ENCODE measurements at places on chromosomes 6 and 20.

DNA sequence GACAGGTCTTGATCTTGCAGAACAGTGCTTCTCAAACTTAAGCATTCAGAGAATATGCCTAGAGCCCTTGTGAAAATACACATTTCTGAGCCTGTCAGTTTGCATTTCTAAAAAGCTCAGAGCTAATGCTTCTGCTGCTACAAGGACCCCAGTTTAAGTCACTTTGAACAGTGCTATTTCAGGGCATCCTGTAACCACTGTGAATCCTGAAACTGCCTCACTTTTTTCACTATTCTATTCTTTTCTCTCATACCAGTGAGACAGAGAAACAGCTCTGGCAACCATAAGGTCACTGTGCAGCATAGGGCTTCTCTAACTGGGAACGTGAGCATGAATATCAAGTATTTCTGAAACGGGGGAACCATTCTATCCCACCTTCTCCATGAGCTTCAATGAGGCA is 51.2 kb downstream of the LGSN start:
- DNase-seq: no peak

DNA sequence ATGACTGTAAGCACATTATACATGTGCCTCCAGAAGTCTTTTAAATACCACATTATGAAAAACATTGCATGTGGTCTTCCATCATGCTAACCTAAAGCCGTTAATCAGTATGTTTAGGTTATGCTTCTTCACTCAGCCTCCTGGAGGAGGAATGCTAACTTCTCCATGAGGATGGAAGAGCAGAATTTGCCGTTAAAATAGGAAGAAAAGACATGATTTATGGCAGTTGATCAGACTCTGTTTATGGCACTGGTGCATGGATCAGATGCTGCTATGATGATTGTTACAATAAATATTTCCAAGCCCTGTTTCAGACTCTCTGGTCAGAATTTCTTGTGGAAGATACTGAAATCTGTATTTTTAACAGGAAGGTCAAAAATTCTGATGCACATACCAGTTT is 31.7 kb downstream of the MAP3K4 start:
- DNase-seq: peak; percentile 63

- DNase-seq: no peak
Measured at GRCh38 chr20:46179862-46180261, 61.7 kb downstream of the CD40 start.

- no peak for DNase-seq
Measured at GRCh38 chr6:142935553-142936517, 9.1 kb downstream of the HIVEP2 start.

GRCh38 chr6:160929361-160929760 is 62.2 kb upstream of the MAP3K4 start:
- DNase-seq: no peak

GRCh38 chr6:33716379-33716778 is 4.9 kb upstream of the UQCC2 start:
- DNase-seq: no peak

- DNase-seq: no peak
Measured at GRCh38 chr6:120304223-120304622, 954.7 kb upstream of the MAN1A1 start.

Data from HFFc6 (cell line).